ENCODE measurements at places on chromosomes 6 and 20.

DNA sequence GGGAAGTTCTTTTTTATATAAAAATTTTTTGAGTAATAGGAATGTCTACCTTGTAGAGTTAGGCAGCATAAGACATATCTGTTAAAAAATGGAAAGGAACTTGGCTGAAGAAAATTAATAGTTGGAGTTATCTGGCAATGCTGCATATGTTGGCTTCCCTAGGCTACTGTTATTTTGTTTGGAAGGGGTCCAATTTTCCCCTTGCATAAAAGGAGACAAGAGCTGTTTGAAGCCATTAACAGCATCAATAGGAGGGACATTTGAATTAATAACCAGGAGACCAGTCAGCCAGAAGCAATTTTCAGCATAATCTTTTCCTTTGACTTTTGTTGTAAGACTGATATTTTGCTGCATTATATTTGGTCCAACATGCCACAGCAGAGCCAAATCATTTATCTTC is 80.9 kb upstream of the TAB2 start:
- no peak for DNase-seq

GRCh38 chr20:38034108-38034649 is 633 bp downstream of the RPRD1B start:
- DNase-seq, result peak; percentile 32

- DNase-seq, result peak; percentile 17
Measured at GRCh38 chr6:143060806-143061596, at the start of gene AIG1. Gene AIG1 (plus strand): TSS chr6:143060889. CDS start chr6:143060926, 37 bp downstream.

DNA sequence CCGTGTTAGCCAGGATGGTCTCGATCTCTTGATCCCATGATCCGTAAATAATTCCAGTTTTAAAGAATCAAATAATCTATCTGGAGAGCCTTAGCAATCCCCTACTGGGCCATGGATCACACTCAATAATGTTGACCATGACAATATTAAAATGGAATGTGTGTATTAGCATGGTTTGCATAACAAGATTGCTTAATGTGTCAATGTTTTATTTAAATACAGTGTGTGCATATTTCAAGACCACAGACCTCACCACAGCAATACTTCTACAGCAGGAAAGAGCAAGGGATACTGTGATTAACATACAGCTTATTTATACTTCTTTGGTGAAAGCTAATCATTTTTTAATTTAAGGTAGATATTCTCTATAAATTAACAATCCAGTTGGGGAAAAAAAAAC is 470.4 kb downstream of the TFAP2B start:
- no peak for DNase-seq

DNA sequence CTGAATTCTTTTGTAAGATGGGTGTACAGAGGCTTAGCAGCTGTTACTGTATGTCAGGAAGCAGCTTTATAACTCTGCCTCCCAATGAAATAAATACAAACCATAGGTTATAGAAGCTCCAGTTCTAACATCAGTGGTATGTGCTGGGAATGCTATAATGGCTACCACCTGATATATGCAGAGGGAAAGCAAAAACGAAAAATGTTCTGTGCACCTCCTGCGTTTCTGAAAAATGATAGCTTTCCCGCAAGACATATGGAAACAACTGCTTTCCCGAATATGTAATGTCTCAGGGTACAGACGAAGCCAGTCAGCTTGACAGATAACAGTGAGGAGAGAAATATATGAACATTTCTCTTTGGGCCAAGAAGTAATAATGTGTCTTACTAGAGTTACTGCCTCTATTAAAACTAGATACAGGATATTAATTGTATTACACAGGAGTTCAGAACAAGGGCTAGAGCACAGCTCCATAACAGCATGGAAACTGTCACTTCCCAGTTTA is 517.0 kb upstream of the NRSN1 start:
- no peak for DNase-seq

DNA sequence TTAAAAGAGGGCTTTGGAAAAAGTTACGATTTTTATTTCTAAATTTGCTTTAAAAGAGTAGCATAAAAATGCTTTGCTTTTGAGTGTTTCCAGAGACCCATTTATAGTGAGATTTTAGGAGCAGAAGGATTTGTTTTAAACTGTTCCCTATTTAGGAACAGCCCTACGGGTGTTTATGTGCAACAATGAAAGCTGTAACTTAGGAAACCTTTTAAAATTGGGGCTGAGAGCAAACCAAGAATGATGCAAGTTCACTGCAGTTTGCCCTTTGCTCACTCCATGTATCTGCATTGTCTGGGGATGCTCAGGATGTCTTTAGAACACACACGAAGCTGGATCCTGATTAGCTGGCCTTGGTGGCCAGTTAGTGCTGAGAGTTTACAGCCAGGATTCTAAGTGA is 40.9 kb downstream of the GHRH start:
- DNase-seq, result no peak

DNA sequence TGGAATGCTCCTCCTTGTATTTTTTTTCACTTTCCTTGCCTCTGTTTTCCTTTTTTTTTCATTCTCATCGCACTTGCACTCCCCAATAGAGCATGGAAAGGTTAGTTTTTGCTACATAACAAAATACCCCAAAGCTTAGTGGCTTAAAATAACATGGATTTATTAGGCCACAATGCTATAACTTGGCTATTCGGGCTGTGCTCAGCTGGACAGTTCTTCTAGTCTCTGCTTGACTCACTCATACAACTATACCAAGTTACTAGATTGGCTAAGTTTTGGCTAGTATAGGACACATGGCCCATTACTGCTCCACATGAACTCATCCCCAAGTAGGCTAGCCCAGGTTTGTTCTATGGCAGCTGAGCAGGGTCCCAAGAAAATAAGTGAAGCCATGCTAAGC is 94.5 kb upstream of the ANKEF1 start:
- no peak for DNase-seq

DNA sequence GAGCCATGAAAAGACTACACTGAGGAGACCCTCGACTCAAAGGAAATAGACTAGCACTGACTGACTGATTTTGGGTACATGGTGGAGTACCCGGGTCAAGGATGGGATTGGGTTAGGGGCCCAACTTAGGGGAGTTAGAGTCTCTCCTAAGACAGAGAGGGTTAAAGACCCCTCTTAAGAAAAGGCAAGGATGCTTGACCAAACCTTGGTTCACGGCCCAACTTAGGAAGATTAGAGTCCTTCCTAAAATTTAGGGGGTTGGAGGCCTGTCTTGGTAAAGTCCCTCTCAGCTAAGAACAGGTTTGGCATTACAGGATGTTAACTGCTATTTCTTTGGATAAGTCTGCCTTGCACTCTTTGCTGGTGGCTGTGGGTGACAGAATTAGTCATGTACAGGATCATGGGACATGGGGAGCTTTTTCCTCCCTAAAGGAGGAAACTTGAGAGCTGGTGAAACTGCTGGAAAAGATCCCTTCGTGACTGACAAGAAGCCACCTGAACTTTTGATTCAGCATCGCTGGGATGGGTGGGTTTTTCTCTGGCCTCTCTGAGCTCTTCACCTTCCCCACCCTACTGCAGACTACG is 12.3 kb upstream of the SLC22A16 start:
- no peak for DNase-seq

GRCh38 chr6:33216117-33216649 is 7.9 kb downstream of the RING1 start:
- no peak for DNase-seq

GRCh38 chr20:12906361-12906760 is 102.4 kb upstream of the SPTLC3 start:
- no peak for DNase-seq

GRCh38 chr6:141259807-141260206 is 872.9 kb upstream of the GJE1 start:
- DNase-seq, result no peak

DNA sequence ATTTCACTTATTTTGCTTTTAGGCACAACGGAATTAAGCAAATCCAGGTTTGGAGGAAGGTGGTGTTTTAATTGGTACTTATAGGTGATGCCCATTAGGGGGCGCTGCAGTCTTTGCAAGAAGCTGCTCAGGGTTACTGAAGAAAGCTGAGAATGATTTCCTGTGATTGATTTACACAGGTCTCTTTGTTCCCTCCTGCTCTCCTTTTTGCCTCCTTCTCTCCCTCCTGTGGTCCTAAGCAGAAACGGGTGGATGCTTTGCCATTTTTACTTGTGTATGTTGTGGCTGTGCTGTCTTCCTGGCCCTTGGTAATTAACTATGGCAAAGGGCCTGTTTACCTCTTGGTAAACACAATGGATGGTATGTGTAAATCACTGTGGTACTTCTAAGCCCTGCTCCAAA is 97.8 kb downstream of the ANKS1A start:
- DNase-seq, result peak; percentile 85

DNA sequence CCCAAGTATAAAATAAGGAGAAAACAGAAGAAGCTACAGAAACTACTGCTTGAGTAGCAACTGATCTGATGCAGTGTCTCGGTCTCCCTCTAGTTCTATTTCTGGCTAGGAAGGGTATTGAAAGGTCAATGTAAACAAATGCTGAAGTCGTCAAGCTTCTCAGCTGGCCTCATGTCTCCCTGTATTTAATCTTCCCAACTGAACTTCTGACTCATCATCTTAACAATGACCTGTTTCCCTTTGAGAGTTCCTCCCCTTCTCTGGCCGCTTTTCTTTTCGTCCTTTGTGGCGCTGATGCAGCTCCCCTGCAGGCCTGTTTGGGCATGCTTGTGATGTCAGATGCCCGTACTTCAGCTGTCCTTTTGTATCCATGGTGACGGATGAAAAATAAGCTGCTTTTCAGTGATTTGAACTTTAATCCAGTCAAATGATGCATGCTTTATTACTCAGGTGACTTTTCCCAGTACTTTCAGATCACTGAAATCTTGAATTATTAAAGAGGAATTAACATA is 7.8 kb upstream of the LCA5 start:
- DNase-seq, result peak; percentile 98

GRCh38 chr6:158763434-158764182 is 55.6 kb downstream of the EZR start:
- no peak for DNase-seq

- no peak for DNase-seq
Measured at GRCh38 chr6:62298745-62299392, 12.8 kb upstream of the KHDRBS2 start.

- DNase-seq, result peak; percentile 64
Measured at GRCh38 chr20:41047975-41048305, 19.3 kb downstream of the TOP1 start.

DNA sequence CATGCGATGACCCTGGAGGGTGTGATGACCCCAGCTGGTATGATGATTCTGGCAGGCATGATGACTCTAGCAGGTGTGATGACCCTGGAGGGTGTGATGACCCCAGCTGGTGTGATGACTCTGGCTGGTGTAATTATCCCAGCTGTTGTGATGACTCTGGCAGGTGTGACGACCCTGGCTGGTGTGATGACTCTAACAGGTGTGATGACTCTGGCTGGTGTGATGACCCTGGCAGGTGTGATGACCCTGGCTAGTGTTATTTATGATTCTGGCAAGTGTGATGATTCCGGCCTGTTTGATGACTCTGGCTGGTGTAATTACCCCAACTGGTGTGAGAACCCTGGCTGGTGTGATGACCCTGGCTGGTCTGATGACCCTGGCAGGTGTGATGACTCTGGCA is 427.2 kb downstream of the QKI start:
- DNase-seq, result no peak

DNA sequence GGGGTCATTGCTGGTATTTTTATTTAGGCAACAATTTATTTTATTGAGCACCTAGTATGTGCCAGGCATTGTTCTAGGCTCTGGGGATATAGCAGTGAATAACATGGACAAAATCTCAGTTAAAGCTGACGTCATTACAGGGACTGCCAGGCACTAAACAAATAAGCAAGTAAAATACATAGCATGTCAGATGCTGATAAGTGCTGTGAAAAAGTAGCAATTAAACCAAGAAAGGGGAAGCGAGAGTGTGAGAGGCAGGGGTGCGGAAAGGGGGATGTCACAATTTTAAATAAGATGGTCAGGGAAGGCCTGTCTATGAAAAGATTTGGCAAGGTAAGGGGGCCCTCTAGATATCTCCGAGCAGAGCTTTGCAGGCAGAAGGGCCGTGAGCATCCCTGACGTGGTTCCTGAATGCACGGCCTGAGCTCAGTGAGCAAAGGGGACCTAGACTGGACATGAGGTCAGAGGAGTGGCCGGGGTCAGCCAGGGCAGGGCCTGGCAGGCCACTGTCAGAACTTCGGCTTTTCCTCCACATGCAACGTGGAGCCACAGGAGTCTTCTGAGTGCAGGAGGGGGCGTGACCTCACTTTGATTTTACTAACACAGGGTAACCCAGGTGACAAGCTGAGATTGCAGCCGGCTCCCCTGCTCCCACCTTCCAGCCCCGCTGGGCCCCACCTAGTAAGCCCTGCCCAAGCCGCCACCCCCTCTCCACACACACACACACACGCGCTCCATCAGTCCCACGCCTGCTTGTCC is 24.2 kb upstream of the SIRPA start:
- no peak for DNase-seq

DNA sequence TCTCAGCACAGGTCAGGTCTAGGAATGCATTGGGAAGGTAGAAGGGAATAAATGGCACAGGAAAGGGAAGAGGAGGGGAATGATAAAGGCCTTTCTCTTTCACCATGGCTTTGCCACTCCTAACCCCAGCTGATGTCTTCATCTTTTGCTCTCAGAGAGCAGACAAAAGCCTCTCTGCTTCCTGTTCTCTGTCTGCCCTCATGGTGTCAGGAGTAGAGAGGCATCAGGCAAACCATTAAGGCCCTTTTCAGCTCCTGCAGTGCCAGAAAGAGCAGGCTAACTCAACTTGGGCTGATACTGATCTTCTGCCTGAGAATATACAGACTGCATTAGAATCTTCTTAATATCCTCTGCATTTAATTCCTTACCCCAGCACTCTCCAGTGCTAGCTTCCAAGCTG is 48.0 kb upstream of the STXBP5 start:
- no peak for DNase-seq

DNA sequence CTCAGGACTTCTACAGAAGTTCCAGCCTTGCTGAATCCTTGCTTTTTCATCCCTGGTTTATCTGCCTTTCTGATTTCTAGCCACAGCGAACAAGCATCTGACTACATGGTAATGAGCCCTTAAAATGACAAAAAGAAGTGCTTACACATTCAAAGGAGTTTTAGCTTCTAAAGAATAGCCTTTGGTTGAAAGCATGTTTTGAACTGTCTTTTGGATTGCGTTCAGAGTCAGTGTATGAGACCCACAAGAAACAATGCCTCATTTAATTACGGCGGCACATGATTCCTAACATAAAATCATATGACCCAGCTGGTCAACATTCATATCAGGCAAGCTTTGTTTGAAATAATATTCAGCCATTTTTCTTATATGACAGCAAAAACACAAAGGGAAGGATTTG is 784.2 kb downstream of the KIF16B start:
- no peak for DNase-seq

DNA sequence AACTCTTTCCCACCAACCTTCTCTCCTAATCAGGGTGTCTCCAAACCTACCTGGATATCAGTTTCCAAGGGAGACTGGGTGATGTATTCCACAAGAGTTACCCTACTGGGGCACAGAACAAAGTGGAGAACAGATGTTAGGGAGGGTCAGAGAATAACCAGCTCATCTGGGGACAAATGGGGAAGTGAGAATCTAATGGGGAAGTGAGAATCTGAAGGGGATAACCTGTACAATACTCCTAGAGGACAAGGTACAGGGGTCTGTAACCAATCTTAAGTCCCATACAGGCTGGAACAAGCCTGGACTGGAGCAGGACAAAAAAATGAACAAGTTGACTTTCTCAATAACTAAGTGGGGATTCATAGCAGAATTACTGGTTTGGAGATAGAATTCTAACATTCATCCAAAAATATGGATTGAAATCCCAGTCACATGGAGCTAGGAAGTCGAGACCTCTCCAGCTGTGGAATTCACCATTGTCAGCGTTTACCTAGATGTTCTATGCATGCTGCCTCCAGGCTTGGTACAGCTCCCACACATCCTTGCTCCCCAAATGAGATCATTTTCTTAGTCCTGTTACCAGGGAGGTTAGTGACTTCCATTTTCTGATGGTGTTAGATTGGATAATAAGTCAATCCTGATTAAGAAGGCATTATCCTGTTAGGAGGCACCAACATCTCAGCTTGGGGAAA is 214.8 kb upstream of the MOCS1 start:
- DNase-seq, result no peak

All from ELR (cell line).